ENCODE measurements at places on chromosomes 13 and 19.

DNA sequence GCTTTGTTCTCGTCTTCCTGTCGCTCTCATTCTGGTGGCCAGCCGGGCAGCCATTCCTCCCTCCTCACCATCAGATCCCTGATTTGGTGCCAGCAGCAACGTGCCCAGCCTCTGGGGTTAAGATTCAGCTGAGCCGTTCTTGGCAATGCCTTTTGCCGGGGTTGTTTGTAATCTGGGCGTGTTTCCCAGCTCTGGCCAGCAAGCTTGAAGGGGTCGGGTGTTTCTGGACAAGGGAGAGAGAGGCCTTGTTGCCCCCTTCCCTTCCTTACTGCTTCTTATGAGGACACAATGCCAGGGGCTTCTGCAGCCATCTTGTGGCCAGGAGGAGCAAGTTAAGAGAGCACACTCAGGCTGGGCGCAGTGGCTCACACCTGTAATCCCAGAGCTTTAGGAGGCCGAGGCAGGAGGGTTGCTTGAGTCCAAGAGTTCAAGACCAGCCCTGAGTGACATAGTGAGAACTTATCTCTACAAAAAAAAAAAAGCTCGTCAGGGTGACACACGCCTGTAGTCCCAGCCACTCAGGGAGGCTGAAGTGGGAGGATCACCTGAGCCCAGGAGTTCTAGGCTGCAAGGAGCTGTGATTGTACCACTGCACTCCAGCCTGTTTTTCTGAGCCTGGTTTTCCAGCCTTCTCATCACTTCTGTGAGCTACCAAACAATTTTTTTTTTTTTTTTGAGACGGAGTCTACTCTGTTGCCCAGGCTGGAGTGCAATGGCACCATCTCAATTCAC, 10.7 kb upstream of the CRTC1 start:
- no peaks in the 10 kb centered on the region for H3K27me3 ChIP-seq
- peak overlapping the region; percentile 13 for H3K4me3 ChIP-seq
- peak overlapping the region; percentile 39 for H3K27ac ChIP-seq
- DNase-seq = peak; percentile 79
- no peaks in the 10 kb centered on the region for H3K36me3 ChIP-seq

GRCh38 chr19:43526884-43527859, at the start of gene ETHE1:
TSS of gene ETHE1 (minus strand) at chr19:43527201. CDS start at chr19:43527177, 24 bp downstream.
- DNase-seq = peak; percentile 87
- H3K36me3 ChIP-seq = no peaks in the 10 kb centered on the region
- no peaks in the 10 kb centered on the region for H3K27me3 ChIP-seq
- H3K4me1 ChIP-seq = peaks cover 14% of the 10 kb centered on the region
- H3K27ac ChIP-seq = peak within 1 kb of the TSS; percentile 82

- H3K4me1 ChIP-seq = no peaks in the 10 kb centered on the region
- no peaks in the 10 kb centered on the region for H3K27me3 ChIP-seq
- no peak overlapping the region for H3K4me3 ChIP-seq
- DNase-seq = no peak
- H3K36me3 ChIP-seq = no peaks in the 10 kb centered on the region
- no peak overlapping the region for H3K27ac ChIP-seq
These were observed 874.8 kb upstream of the SLITRK6 start for GRCh38 chr13:86673931-86674431.

- H3K4me3 ChIP-seq = no peak overlapping the region
- no peaks in the 10 kb centered on the region for H3K4me1 ChIP-seq
- H3K27ac ChIP-seq = no peak overlapping the region
- no peak for DNase-seq
These were observed 261.0 kb downstream of the GPC5 start for GRCh38 chr13:91659256-91660075.

- H3K4me3 ChIP-seq = peak overlapping the region; percentile 98
- peaks cover 48% of the 10 kb centered on the region for H3K36me3 ChIP-seq
- H3K27me3 ChIP-seq = no peaks in the 10 kb centered on the region
- peaks cover 23% of the 10 kb centered on the region for H3K4me1 ChIP-seq
These were observed 581 bp downstream of the CALR start for GRCh38 chr19:12938779-12939601.

GRCh38 chr13:46535002-46535401, 18.0 kb upstream of the LRCH1 start:
- no peak overlapping the region for H3K27ac ChIP-seq
- H3K4me1 ChIP-seq = no peaks in the 10 kb centered on the region
- H3K27me3 ChIP-seq = no peaks in the 10 kb centered on the region
- H3K4me3 ChIP-seq = no peak overlapping the region
- no peak for DNase-seq

DNA sequence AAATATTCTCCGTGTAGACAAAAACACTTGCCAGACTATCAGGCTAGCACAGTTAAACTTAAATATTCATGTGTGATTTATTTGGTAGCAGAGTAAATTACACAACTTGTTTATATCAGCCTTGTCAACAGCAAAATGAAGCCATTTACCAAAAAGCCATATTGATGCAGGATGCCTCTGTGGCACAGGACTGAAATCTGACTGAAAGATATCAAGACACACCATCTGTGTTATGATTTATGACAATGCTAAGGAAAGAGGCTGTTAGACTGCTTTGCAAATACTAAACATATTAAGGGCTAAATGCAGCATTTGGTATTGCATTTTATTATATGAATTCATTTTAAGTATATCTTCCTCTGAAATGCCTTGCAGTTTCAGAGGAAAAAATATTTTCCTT, 44.8 kb upstream of the FNDC3A start:
- H3K36me3 ChIP-seq = no peaks in the 10 kb centered on the region
- H3K27ac ChIP-seq = no peak overlapping the region
- H3K4me1 ChIP-seq = no peaks in the 10 kb centered on the region

- H3K4me1 ChIP-seq = no peaks in the 10 kb centered on the region
- no peak overlapping the region for H3K27ac ChIP-seq
These were observed 95.6 kb downstream of the TSHZ3 start for GRCh38 chr19:31253526-31254179.

- DNase-seq = no peak
- peaks cover 65% of the 10 kb centered on the region for H3K36me3 ChIP-seq
- H3K27me3 ChIP-seq = no peaks in the 10 kb centered on the region
- H3K27ac ChIP-seq = peak overlapping the region; percentile 7
These were observed 136.8 kb downstream of the TBC1D4 start for GRCh38 chr13:75345193-75345592.

DNA sequence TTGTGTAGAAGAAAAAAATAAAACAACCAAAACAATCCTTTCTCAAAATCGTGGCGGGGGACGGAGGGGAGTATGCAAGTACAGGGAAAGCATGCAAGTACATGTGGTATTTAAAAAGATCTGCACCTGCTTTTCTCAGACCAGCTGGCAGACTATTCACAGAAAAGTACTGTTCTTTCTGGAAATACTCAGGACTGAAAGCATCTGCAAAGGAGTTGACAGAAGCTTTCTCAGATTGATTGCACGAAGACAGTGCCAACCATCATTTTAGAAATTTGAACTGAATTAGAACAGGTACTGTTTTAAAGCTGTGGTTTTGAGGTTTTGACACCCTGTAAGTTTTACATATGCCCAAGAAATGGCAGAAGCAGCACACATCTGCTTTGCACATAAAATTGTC, 19.8 kb upstream of the PCDH8 start:
- no peaks in the 10 kb centered on the region for H3K4me1 ChIP-seq
- no peak for DNase-seq
- no peak overlapping the region for H3K27ac ChIP-seq
- H3K27me3 ChIP-seq = no peaks in the 10 kb centered on the region
- H3K36me3 ChIP-seq = no peaks in the 10 kb centered on the region

DNA sequence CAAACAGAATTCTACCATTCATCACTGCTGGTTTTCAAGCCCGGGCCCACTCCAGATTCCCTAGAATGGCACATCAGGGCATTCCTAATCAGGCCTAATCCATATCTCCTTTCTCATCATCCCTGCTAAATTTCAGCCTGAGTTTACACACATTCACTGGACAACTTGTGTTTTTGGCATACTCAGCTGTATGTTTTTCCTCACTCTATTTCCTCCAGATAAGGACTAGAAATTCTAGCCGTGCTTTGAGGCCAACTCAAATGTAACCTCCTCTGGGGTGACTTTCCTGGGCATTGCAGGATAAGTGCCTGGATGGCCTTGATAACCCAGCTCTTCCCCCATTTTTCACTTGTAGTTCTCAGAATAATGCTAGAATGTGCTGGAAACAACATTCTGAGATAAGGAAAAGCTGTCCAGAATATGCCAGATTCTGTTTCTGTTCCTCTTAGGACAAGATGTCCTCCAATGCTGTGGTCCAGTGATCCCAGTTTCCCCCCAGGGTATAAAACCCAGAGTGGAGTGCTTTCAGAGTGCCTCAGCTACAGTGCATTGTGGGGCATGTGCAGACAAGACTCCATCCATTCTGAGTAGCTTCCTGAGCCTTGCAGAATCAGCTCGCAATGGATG, 66.9 kb upstream of the CLDN10 start:
- no peak overlapping the region for H3K4me3 ChIP-seq

- no peaks in the 10 kb centered on the region for H3K4me1 ChIP-seq
- H3K27me3 ChIP-seq = no peaks in the 10 kb centered on the region
- no peak overlapping the region for H3K4me3 ChIP-seq
- H3K36me3 ChIP-seq = no peaks in the 10 kb centered on the region
These were observed 107.0 kb upstream of the RFC3 start for GRCh38 chr13:33710924-33711323.

DNA sequence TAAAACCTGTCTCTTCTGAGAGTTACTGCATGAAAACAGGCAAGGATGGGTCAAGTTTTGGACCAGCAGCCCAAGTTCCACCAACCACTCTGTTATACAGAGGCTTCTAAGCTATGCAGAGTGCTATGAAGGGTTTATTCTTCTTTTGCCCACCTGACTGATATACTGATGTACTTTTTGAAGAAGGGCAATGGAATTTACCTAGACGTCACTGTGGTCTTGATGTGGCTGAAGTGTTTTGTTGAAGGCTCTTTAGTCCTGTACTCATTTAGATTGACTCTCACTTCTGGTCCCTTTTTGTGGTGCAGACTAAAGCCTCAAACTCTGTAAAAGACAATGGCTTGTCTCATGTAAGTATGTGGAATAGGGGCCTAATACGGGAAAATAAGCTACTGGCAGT, 92.0 kb downstream of the DGKH start:
- DNase-seq = no peak
- H3K4me3 ChIP-seq = no peak overlapping the region
- no peak overlapping the region for H3K27ac ChIP-seq
- H3K27me3 ChIP-seq = no peaks in the 10 kb centered on the region
- H3K4me1 ChIP-seq = no peaks in the 10 kb centered on the region

GRCh38 chr19:42532891-42533290, 4.6 kb upstream of the CEACAM1 start:
- no peaks in the 10 kb centered on the region for H3K36me3 ChIP-seq
- H3K27me3 ChIP-seq = no peaks in the 10 kb centered on the region
- H3K4me3 ChIP-seq = no peak overlapping the region
- DNase-seq = no peak
- H3K27ac ChIP-seq = no peak overlapping the region
- H3K4me1 ChIP-seq = no peaks in the 10 kb centered on the region

DNA sequence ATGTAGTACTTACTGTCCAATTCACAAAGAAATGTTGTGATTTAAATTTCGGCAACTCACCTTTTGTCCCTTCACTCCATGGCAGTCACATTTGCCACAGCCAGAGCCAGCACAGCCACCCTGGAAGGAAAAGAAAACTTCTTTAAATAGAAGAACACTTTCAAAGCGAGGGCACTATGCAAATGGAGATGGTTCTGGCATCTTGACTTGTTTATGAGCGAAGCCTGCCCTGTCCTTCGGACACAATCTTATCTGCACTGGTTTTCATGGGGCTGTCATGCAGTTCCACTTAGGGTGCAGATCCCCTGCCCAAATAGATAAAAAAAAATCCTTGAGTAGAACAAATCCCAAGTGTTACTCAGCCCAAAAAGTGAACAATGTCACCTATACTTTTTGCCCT, 64.3 kb downstream of the COL4A1 start:
- no peaks in the 10 kb centered on the region for H3K27me3 ChIP-seq
- peaks cover 16% of the 10 kb centered on the region for H3K4me1 ChIP-seq
- no peak overlapping the region for H3K4me3 ChIP-seq
- DNase-seq = no peak
- H3K36me3 ChIP-seq = no peaks in the 10 kb centered on the region
- H3K27ac ChIP-seq = no peak overlapping the region
